ENCODE measurements at places on chromosomes 1 and 21.
A peak's percentile ranks its signal among the peaks of the same experiment; 100 is the strongest.

GRCh38 chr1:38964140-38964548 lies 22.5 kb upstream of the RHBDL2 start:
- no peak for DNase-seq

GRCh38 chr1:94743862-94744261 lies 76.3 kb upstream of the SLC44A3 start:
- no peak for DNase-seq

DNA sequence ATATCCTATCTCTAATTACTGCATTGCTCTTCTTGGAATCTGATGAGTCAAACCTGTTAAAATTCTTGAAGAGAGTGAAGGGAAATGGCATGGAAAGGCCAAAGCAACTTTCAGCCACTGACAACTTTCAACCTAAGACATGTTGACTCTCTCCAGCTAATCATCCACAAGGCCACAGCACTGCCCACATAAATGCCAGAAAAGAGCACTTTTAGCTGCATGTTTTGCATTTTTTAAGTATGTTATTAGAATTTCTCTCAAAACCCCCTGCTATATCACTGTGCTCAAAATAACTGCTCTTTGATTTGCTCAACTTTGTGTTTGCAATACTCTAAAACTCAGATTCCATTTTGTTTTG lies 352.5 kb downstream of the ADGRL2 start:
- DNase-seq = no peak

GRCh38 chr1:185594786-185595410 lies 139.3 kb upstream of the HMCN1 start:
- no peak for DNase-seq

DNA sequence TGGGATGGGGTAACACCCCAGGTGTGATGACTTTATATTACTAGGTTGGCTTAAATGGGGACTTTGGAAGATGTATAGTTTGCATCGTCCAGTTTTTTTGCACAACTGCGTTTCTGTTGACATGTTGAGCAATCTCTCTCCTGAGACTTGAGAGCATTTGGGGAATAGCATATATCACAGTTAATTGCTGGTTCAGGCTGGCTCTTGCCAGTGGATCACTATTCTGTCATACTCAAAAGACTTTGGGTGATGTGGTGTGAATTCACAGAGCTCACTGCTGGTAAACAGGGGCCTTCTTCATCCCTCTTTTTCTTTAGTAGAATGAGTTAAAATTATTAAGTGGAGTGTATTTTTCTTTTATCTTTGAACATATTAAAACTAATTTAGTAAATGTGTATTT lies 44.3 kb downstream of the LHX9 start:
- no peak for DNase-seq

GRCh38 chr1:225517697-225518096 lies 89.9 kb upstream of the LBR start:
- peak; percentile 69 for DNase-seq

DNA sequence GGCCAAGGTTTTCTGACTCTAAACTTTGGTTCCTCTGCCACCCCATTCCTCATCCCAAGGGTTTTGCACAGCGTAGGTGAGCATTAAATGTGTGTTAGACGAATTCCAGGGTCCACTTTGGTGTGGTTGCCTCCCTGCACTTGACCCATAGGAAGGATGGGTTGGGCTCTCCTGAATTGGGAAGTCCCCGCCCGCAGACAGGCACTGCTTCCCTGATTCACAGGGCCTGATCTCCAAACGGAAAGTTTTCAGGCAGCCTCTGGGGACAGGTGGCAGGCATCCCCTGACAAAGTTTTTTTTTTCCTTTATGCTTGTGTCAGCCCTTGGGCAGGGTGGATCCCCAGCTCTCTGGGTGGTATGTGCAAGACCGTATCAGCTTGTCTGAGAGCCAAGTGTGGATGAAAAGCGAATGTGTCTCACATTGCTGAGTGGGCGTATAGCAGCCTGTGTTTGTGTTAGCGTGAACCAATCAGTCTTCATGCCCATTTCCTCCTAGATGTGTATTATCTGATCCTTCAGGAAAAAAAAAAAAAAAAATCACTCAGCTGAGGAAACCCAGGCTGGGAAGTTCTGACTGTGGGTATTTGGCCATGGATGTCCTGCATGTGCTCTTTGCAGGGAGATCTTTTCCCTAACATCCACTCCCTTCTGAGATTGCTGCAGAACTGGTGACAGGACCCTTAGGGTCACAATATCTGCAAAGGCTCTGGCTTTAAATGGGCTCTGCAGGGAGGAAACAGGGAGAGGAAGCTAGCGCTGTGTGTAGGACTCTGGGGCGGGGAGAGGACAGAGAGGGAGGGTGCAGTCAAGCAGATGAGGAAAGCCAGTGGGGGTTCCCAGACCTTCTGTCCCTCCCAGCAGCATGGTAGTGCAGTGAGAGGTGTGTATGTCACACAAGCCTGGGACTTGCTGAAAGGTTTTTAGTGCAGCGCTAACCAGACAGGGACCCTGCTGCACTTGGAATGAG lies 42.2 kb upstream of the TRABD2B start:
- DNase-seq = peak; percentile 7

GRCh38 chr1:42479621-42480020 lies 16.5 kb downstream of the CCDC30 start:
- peak; percentile 82 for DNase-seq

GRCh38 chr1:168903237-168903830 lies 174.3 kb upstream of the DPT start:
- no peak for DNase-seq

DNA sequence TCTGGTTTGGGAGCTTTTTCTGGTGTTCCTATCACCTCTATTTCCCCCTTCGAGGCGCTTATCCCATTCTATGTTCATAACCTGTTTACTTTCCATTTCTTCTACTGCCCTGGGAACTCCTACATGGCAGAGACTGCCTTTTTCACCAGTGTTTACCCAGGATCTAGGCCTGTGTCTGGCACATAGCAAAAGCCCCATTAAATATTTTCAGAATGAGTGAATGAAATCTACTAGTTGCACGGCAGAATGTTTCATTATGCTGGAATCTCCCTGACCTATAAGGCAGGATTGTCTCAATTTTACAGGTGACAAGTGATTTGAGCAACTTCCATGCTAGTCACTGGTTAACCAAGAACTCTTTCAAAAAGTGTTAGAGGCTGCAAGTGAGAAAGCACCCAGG lies 70.1 kb downstream of the PGM1 start:
- no peak for DNase-seq

GRCh38 chr1:25554886-25555752 lies 11.7 kb downstream of the LDLRAP1 start:
- no peak for DNase-seq

- DNase-seq = no peak
These were observed 11.4 kb upstream of the PHGDH start for GRCh38 chr1:119700326-119700725.

DNA sequence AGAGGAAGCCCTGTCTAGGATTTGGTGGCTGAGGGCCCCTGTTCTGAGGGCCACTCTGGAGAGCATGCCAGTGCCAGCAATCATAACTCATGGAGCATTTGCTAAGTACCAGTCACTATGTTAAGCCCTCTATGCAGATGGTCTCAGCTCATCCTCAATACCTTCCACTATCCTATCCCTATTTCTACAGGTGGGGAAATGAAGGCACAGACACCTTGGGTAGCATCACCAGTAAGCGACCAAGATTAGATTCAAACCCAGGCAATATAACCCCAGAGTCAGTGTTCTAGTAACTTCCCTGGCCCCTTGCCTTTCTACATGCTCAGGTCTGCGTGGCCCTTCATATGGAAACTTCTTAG lies 7.9 kb upstream of the NBPF1 start:
- no peak for DNase-seq

DNA sequence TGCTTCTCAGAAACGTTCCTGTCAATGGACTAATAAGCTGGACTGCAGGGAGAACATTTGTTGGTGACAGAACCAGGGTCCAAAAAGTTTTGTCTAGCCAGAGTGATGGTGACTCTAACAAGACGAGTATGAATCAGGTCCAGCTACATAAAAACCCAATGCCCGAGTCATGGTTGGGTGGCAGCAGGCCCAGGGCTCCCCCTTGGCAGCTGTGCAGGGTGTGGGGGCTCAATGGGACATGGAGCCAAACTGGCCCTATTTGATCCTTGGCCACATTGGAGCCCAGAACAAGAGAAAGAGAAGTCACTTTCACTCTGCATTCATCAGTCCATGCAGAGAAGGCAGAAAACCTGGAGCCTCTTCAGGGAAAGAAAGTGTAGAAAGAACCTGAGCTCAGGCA lies 37.9 kb upstream of the TENT5C start:
- no peak for DNase-seq

DNA sequence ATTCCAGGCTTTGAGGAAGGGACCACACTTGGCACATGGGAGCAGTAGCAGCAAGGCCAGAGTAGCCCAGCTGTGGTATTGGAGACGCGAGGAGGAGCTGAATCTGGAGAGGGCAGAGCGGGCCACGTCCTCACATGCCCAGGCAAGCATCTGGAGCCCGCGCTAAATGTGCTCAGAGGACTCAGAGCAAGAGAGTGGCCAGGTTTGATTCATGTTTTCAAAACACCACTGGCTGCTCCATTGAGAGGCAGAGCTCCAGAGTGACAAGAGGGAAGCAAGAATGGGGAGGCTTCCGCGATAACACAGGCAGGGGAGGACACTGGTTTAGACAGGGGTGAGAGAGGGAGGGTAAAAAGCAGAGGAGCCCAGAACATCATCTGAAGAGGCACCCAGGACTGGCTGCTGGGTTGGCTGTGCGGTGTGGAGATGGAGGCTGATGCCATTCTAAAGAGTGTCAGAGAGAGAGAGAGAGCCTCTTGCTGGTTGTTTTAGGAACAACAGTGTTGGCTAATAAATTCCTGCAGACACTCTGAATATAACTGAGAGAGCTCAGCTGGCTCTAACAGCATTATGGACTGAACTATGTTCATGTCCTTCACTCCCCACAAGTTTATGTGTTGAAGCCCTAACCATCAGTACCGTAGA lies 32.3 kb downstream of the RCAN1 start:
- DNase-seq = peak; percentile 53

- no peak for DNase-seq
These were observed 61.9 kb upstream of the KRTAP11-1 start for GRCh38 chr21:30943243-30943642.

DNA sequence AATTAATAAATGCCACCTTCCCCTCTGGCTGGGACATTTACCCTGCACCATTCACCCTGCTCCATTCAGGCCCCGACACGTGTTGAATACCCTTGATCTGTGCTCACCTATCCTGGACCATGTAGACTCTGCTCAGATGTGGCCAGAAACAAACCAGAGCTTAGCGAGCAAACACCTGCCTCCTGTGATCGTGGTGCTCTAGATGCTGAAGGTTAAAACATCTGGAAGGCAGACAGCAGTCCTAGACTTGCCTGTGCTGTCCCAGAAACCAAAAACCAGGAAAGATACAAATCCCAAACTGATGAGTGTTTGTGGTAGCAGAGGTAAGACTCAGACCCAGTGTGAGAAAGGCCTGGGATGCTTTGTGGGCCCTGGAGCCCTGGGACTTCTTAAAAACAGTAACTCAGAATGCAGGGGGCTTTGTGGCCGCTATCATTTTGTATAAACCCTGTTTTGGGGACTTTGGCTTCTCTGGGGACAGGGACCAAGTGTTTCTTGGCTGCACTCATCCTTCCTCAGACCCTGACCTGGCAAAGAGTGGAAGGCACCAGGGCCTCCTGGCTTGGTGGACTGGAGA lies 99.6 kb downstream of the DMRTB1 start:
- DNase-seq = no peak

DNA sequence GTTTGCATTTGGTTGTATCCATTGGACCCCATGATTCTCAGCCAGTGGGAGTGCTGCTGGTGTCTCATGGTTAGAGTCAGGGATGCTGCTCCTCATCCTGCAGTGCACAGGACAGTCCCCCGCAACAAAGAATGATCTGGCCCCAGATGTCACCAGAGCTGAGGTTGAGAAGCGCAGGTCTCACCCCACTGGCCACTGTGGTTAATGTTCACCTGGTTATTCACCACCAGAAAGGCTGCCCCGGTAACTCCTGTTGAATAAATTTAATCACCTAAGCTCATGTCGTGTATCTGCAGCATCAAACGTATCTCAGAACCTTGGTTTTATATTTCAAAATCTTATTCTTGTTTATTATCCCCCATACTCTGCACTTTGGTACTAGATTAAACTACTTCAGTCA lies 75.8 kb downstream of the ATP5PO start:
- no peak for DNase-seq

DNA sequence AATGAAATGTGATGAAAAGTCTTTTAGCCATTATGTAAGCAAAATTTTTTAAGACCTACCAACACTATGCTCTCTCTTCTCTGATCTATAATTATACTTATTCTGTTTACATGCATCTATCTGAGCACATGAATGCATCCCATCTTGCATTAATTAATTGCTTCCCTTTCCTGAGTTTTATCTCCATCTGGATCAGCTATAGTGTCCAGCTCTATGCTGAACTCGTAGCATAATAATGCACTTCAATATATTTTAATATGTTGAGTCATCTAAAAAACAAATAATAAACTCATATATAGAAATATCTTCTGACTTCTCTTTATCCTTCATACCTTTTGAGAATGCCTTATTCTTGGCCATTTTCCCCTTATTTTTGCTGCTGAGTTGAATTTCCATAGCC lies 1097.8 kb downstream of the TTLL7 start:
- no peak for DNase-seq

DNA sequence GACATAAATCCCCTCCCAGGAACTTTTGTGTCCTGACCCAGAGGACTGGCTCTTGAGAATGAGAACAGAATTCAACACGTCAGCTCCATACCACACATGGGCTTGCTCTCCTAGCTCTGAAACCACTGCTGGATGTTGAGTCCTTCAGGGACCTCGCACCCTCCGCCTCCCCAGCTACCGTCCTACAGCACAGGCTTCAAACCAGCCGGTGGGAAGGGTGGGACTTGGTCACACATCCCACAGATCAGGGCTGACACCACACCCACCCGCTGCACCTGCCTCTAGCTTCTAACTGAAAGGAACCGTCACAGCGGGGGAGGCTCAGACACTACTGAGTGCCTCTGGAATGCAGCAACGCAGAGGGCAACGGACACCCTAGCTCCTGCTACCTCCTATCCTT lies 24.0 kb downstream of the MRAP start:
- no peak for DNase-seq

- DNase-seq = peak; percentile 20
These were observed 2.8 kb downstream of the SCNN1D start for GRCh38 chr1:1282998-1283397.

GRCh38 chr1:211703812-211704537 lies 28.6 kb upstream of the NEK2 start:
- no peak for DNase-seq

- DNase-seq = peak; percentile 6
These were observed 125.0 kb upstream of the KCNK2 start for GRCh38 chr1:214957330-214958137.

GRCh38 chr1:154608397-154609270 lies 648 bp upstream of the ADAR start:
- DNase-seq = peak; percentile 26

GRCh38 chr1:229999004-229999670 lies 67.9 kb upstream of the GALNT2 start:
- DNase-seq = no peak

DNA sequence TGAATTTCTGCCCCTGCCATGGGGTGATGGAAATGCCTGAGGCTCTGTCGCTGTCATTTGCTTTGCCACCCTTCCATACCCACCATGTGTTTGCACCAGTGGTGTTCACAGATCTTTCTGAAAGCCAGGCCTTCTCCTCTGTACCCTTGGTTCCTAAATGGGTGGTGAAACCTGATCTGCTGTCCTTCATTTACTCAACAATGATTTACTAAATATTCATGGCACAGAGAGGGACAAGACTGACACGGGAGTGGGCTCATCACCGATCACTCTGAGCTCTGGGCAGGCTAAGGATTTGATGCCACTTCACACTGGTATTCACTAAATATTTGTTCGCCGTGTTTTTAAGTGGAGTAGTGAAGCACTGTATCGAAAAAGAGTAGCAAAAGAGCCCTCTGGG lies 40.9 kb downstream of the LRRC8B start:
- no peak for DNase-seq

Data from suppressor macrophage (primary cell).